ENCODE measurements at places on chromosomes 5 and 9. TPM values are rescaled to one million over a fixed set of nuclear protein-coding genes. Genes with fewer than 3 reads are reported as not detected.
A peak's percentile ranks its signal among the peaks of the same experiment; 100 is the strongest.

Gene SETX
- total RNA-seq = 49.7 TPM

Gene WDR38
- not detected for total RNA-seq

Gene HTR1A
- total RNA-seq = not detected

- no peak for DNase-seq
Measured at GRCh38 chr5:125961150-125961549, 462.1 kb upstream of the GRAMD2B start.

DNA sequence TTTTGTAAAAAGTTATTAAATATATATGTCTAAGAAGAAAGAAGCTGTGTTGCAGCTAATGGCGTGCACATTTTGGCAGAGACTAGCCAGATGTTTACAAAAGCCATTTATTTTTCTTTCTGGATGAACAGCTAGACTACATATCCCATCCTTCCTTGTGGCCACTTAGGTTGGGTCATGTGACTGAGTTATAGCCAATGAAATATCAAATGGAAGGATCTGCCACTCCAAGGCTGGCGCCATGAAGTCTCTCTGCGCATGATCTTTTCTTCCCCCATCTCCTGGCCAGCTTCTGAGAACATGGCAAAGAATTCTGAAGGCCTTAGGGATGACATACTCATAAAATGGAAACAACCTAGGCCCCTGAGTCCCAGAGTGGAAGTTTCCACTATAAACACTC is 244.2 kb upstream of the DAB2 start:
- DNase-seq = no peak

- DNase-seq = no peak
Measured at GRCh38 chr9:113215132-113215531, 5.9 kb downstream of the FKBP15 start.

DNA sequence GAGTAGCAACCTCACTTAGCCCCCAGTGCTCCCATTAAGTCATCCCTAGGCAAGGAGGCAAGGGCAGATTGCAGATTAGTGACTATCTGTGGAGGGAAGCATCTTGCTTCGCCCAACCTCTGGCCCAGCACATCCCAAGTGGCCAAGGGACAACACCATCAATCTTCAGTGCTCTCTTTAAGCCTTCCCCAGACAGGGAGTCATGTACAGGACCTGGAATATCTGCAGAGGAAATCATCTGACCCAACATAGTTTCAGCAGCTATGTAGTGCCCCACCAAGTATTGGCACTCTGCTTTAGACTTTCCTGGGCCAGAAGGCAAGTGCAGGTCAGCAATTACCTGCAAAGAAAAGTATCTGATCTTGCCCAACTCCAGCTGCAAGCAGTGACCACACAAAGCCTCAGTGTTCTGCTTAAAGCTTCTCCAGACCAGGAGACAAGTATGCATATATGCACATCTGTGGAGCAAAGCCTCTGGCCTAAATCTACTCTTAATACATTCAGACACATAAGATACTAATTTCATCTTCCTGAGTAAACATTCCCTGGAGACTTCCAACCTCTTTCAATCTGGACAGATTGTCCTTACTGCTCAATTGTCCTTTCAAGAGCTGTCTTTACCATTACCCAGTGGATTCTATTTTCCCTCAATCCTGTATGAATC is 224.8 kb upstream of the VLDLR start:
- DNase-seq = no peak

- DNase-seq = no peak
Measured at GRCh38 chr9:33506626-33507370, 17.3 kb upstream of the ANKRD18B start.

DNA sequence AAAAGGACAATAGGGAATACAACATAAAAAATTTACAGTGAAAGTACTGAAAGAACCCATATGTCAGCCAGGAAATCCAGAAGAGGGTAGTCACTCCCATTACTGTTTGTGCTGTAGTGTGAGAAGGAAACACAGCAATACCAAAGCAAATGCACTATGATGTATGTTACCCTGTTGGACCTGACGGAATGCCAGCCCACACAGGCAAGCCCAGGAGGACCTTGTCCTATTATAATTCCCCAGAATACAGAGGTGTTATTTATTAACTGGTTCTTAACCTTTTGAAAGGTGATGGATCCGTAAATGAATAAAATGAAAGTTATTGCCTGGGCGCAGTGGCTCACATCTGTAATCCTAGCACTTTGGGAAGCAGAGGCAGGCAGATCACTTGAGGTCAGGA is 79.0 kb downstream of the GDA start:
- no peak for DNase-seq

Gene PCDHGA3
- 0.54 TPM for total RNA-seq

Gene NME5
- total RNA-seq = 6.7 TPM

GRCh38 chr9:115117999-115118878 is at the start of gene TNC:
TNC (minus strand) TSS chr9:115118157; CDS start chr9:115091018, 27,139 bp downstream.
- DNase-seq = peak; percentile 96

Gene GRM6
- not detected for total RNA-seq

DNA sequence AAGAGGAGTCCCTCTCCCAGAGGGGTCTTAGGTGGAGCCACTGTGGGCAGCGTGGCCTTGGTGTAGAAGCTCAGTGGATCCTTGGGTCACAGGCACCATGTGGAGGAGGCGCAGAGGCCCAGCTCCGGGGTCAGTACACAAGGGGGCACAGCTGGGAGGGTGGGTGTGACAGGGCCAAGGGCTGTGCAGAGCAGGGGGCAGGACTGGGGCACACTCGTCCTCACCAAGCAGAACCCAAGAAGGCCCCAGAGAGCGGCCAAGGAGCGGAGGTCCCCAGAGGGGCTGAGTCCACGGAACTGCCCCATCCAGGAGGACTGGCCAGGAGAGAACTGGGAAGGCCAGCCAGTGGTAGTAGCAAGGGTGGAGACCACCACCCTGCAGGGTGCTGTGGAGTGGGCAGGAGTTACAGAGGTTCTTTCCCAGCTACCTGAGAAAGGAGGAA is 2.5 kb upstream of the LPCAT1 start:
- no peak for DNase-seq
